Muscle of arm (tissue), 14 donors: ENCODE measurements at places on chromosomes 1 and 21. TPM values are rescaled to one million over a fixed set of nuclear protein-coding genes. Genes with fewer than 3 reads are reported as not detected.

The TBX15 gene
- 67.4 TPM for polyA plus RNA-seq

GRCh38 chr1:35564037-35564883 is 6.7 kb downstream of the NCDN start:
- peak; percentile 69 for DNase-seq

DNA sequence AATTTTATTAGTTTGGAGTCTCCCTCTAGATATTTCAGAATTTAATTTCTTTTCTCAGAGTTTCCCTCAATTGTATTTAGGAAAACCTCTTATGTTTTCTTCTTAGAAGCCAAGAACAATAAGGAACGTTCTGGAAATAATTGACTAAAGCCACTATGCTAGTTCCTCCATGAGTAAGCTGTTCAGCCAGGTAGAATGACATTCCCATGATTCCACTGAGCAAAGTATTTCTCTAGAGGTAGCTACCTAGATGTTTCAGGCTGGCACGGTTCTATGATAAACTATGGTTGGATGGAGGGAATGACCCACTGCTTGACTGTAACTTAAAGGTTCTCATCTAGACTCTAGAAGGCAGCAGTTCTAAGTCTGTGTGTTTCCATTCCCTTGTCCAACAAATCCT is 62.4 kb downstream of the CLDN17 start:
- no peak for DNase-seq

The TEDDM1 gene
- not detected for polyA plus RNA-seq

DNA sequence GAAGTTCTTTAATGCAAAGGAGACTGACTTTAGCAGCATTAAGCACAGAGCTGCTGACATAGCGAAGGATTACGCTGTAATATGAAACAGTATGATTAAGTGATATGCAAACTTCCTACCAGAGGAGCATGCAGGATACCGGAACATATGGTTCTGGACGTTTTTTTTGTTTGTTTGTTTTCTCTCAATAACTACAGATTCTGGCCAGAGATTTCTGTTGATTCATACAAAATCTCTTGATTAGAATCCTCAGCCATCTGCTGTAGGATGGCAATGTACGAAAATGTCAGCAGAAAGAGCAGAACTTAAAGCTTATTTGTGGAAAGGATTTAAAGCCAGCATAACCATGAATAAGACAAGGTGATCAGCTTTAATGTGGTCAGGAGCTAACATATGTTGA is 970.7 kb downstream of the KCNT2 start:
- DNase-seq: no peak

DNA sequence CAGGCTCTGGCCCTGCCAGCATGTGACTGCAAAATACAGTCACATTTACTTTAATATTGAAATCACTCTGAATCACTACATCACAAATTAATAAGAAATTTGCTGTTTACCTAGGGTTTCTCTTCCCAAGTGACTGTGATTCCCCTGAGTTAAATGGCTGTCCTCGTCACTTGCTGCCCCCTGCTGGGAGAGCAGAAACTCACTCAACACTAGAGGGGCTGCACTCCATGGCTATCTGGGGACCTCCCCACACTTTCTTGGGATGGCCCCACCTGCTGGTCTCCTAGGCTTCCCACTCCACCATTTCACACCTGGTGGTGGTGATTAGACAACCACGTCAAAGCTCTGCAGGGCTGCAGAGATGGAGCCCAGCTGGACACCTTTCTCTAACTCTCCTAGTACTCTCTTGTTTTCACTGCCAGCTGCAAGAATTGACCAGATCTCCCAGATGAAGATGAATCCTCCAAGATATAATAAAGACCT is 63.4 kb downstream of the CD2 start:
- no peak for DNase-seq

GRCh38 chr1:45892068-45892785 is 88.8 kb downstream of the MAST2 start:
- peak; percentile 43 for DNase-seq
